NCI-H82 (cell line): ENCODE measurements at places on chromosomes 13 and 19.

DNA sequence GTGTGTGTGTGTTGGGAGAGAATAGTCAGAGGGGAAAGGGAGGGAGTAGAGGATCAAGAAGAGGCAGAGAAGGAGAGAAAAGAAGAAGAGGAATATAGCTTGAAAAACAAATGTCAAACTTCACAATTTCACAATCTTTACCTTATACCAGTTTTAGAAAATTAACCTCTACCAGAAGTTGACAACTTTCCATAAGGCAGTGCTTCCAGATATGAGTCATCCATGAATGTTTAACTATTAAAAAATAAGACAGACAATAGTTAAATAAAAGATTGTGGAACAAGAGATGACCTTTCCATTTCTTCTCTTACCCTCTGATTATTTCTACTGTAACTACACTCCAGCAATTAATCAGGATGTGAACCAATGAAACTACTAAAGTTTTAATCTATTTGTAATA lies 229.4 kb downstream of the ITGBL1 start:
- no peak for DNase-seq

DNA sequence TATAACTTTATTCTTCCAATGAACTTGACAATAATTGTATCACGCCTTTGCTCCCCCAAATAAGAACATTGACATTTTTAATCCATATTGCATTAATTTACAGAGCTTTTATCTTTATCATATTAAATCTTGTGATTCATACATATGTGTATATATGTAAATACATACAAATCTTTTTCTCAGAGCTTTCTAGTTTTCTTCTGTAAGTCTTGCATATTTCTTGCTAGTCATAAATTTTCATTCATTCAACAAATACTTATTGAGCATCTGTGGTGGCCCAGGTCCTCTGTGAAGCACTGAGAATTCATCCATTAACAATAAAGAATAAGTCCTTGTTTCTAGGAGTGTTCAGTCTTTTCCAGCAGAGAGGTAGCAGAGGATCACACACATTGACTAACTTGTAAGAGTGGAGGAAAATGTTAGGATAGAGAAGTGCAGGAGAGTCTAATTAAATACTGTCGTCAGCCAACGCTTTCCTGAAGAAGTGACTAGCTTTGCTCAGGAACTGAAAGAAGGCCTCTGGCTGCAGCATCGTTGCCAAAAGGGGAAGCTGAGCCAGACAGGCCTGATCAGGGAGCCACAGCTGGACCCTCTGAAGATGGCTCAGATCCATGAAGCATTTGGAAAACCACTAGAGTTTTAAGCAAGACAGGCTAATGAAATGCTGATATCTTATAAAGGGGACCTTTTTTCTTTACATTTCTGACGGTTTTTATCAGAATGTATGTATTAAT lies 38.6 kb upstream of the LAMP1 start:
- DNase-seq, result no peak

- DNase-seq, result no peak
Measured at GRCh38 chr13:67493835-67494234, 263.7 kb upstream of the PCDH9 start.

DNA sequence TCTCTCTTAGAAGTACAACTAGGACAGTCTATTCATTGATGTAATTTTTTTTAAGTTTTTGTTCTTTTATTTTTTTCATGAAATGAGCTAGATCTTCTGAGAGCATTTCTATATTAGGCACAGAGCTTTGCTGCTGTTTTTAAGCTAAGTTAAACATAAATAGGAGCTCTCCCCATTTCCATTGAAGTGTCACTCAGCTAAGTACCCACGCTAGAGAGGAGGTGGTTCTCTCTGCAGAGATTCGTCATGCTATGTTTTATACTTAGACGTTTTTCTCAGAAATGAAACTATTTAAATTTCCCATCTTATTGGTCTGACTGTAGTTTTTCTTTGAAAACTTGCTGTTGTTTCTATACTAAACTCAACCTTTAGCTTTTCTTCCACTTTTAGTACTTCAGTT lies 271.5 kb downstream of the PCDH9 start:
- no peak for DNase-seq

DNA sequence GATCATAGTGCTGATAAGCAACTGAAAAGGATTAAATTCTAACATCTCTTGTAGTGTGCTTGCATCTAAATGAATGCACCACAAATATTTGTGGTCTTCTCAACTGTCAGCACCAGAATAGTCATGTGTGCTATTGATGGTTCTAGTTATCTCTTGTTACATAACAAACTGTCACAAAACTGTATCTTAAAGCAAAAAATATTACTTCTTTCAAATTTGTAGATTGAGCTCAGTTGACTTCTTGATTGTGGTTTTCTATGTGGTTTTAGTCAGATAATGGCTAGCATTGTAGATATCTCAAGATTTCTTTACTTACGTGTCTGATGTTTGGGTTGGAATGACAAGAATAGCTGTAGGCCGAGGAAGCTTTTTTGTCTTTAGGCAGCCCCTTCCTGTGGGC lies 431.3 kb downstream of the SLITRK6 start:
- DNase-seq, result no peak

- no peak for DNase-seq
Measured at GRCh38 chr13:22748866-22749577, 431.8 kb upstream of the SGCG start.
